MCF 10A (cell line): ENCODE measurements at places on chromosomes 11 and 22. TPM values are rescaled to one million over a fixed set of nuclear protein-coding genes. Genes with fewer than 3 reads are reported as not detected.

LRRC56 gene
- total RNA-seq, result 0.54 and 0.75 TPM in 2 replicates

ARVCF gene
- total RNA-seq, result 7.5 and 11.8 TPM in 2 replicates

CRACR2B gene
- 1.2 and 1.9 TPM in 2 replicates for total RNA-seq

RAB39A gene
- total RNA-seq, result not detected in 2 replicates

TENM4 gene
- total RNA-seq, result 5.0 and 9.9 TPM in 2 replicates

PHOX2A gene
- not detected in 2 replicates for total RNA-seq

CRYBA4 gene
- total RNA-seq, result not detected in 2 replicates

KRTAP5-1 gene
- not detected in 2 replicates for total RNA-seq

FXYD2 gene
- total RNA-seq, result not detected in 2 replicates

HTR3B gene
- total RNA-seq, result not detected in 2 replicates

KCNK4 gene
- not detected in 2 replicates for total RNA-seq

GGT1 gene
- total RNA-seq, result 0.63 and 0.76 TPM in 2 replicates

CRYBB1 gene
- not detected in 2 replicates for total RNA-seq

EMID1 gene
- total RNA-seq, result not detected in 2 replicates

CASP12 gene
- total RNA-seq, result not detected in 2 replicates

MPPED1 gene
- not detected in 2 replicates for total RNA-seq

SMTNL1 gene
- not detected in 2 replicates for total RNA-seq

OR5F1 gene
- total RNA-seq, result not detected in 2 replicates

SOX10 gene
- not detected in 2 replicates for total RNA-seq

CACNA1I gene
- 0.02 TPM in 2 replicates for total RNA-seq

MUC5AC gene
- not detected in 2 replicates for total RNA-seq

POLR2L gene
- 96.9 and 118 TPM in 2 replicates for total RNA-seq

TRPM5 gene
- total RNA-seq, result not detected in 2 replicates

ZC3H12C gene
- total RNA-seq, result 30.9 and 37.7 TPM in 2 replicates

SPDYC gene
- total RNA-seq, result not detected in 2 replicates

CEP126 gene
- 3.1 and 4.3 TPM in 2 replicates for total RNA-seq

ANKK1 gene
- total RNA-seq, result 0.47 and 1.3 TPM in 2 replicates

PYGM gene
- 0.09 and 0.10 TPM in 2 replicates for total RNA-seq

CAVIN3 gene
- total RNA-seq, result 69.9 and 89.5 TPM in 2 replicates

MYBPC3 gene
- not detected in 2 replicates for total RNA-seq
